ENCODE measurements at places on chromosomes 5 and 9.

GRCh38 chr9:75017378-75017777 is 10.7 kb downstream of the CARNMT1 start:
- no peak for DNase-seq

GRCh38 chr5:68834491-68834981 is 259.3 kb upstream of the SLC30A5 start:
- DNase-seq: no peak

- DNase-seq: no peak
Observed at GRCh38 chr9:30280229-30280900, 2104.1 kb upstream of the ACO1 start.

DNA sequence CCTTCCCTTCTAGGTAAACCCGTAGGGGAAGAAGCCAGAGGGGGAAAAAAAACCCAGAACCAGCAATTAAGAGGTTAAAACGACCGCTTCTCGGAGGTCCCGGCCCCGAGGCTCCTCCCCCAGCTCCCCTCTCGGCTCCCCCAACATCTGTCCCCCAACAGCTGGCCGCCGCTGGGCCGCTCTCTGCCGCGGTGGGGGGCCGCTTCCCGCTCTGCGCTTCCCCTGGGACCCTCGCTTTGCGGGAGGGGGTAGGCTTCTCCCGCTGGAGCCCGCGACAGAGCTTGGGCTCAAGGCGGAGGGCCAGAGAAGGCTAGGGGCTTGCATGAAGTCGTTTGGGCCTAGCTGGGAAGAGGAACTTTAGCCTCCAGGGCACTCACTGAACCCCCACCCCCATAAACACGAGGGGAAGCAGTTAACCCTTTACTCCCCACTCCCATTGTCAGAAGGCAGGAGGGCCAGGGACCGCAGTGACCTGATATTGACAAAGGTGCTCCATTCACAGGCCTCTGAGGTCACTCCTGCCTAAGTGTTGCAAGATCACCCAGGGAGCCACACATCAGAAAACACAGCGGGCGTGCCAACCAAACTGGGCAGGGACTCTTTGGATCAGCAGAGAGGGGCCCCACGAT is 7.5 kb downstream of the LHX6 start:
- no peak for DNase-seq

DNA sequence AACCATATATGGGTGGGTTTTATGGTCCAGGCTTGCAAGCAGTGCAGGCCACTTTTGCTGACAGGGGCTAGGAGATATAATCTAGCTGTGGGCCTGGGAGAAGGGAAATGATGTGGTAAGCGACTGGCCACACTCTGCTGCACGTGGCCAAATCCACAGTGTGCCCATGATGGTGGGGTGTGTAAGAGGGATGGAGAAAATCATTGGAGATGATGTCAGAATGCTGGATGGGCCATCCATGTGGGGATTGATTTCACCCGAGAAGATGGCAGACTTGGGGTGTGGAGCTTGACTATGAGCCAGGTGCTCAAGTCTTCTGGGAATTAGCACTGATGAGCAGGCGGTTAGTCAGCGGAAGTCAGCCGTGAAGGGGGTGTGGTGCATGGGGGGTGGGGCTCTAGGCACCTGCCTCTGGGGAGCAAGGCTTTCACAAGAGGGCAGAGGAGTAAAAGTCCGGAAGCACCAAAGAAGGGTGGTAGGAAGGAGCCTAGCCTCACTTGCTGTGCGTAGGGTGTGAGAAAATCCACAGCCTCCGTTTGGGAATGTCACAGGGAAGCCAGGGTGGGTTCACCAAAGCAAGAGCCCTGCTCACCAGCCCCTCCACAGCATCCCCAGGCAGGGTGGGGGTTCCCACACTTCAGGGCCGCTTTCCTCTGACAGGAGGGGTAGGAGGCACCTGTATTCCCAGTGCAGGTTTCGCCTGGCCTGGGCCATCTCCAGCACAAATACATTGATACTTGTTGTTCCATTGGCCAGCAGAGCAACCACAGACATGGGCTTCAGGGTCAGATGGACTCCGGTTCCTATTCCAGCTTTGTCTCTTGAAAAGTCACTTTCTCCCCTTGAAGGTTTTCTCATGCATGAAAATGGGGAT is 44.5 kb upstream of the ANGPTL2 start:
- no peak for DNase-seq

GRCh38 chr9:72734631-72735030 is 213.2 kb downstream of the TMC1 start:
- no peak for DNase-seq

DNA sequence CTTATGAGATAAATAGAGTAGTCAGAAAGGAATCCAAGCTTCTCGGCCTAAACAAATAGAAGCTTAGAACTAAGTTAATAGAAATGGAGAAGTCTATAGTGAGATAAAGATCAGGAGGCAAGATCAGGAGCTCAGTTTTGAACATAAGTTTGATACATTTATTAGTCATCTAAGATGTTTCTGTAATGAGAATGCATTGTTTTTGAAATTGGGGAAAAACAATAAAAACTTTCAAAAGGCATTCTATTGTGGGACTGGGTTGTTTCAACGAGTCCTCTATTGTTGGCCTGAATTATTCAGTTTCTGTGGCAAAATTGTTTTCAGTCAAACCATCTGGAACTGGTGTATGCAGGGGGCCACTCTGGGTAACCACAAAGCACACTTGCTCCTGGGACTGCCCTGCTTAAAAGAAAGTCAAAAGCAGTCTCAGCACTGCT is 181.0 kb upstream of the CLINT1 start:
- DNase-seq: no peak

DNA sequence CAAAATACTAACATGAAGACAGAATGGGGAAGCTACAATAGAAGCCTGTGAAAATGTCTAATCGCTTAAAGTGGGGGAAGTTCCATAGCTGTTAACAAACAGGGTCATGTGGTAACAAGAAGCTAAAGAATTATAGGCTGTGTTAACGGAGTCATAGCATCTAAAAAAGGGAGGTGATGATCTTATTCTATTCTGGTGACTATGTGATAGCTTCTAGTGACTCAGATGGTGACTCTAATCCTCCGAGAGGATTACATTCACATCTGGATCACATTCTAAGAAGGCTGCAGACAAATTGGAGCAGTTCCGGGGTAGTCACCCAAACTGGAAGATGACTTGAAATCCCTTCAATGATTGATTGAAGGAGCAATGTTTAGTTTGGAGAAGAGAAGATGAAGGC is 142.1 kb downstream of the LIFR start:
- DNase-seq: no peak

DNA sequence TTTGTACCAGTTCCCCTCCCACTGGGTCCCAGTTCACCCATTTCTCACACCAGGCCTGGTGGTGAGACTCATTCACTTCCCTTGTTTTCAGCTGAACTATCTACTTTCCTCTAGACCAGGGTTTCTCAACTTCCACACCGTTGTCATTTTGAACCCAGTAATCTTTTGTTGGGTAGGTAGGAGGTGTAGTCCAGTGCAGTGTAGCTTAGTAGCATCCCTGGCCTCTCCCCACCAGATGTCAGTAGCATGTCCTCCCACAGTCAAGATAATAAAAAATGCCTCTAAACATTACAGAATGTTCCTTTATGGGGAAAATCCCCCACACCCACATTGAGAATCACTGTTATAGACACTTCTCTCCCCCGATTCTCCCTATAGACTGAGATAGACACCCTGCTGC is 299.1 kb downstream of the EPB41L4A start:
- no peak for DNase-seq

DNA sequence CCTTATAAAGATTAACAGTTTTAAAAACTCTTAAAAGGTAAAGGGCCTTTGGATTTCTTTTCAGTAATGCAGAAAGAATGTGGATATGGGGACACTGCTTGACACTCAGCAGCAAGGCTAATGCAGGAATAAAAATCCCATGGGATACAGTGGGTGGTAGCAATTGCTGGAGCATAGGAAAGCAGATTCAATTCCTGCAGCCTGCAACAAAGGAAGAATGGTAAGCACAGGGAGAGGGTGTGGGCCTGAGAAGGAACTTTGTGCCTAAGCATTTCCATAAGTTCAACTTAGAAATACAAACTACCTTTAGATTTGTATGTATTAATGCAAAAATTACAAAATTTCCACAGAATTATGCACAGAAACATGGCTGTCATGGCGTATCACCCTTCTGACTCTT is 65.8 kb upstream of the CDK5RAP2 start:
- DNase-seq: no peak

GRCh38 chr9:75092766-75093165 is 4.5 kb downstream of the OSTF1 start:
- DNase-seq: no peak

- DNase-seq: no peak
Observed at GRCh38 chr9:3433066-3433465, 92.7 kb downstream of the RFX3 start.

Measured in esophagus squamous epithelium (tissue), 5 donors.